Activated T-cell treated with anti-CD3 and anti-CD28 coated beads for 48 hours (primary cell): ENCODE measurements at places on chromosomes 7 and 10.

DNA sequence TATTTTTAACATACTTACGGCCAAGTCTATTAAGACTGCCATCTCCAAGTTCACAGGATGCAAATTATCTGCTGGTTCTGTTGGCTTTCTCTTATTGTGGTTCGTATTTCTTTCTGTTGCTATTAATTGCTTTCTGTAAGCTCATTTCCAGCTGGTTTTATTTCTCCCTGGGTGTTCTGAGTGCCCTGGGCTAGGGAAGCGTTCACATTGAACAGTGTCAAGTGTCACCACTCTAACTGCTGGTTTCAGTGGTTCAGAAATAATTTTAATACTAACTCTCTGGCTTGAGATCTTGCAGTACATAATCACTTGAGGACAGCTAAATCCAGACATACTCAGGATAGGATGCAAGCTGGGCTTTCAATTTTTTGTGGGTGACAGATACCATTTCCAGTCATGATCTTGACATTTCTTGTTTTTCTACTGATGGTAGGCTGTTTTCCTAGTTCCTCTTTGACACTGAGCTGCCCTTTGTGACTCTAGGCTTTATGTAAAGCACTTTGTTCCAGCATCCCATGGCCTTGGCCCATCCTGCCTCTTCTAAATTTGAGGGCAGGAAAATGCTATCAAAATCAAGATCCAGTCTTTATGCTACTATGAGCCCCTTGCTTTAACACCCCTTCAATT, 117.6 kb downstream of the SNX13 start:
- DNase-seq, result no peak

DNA sequence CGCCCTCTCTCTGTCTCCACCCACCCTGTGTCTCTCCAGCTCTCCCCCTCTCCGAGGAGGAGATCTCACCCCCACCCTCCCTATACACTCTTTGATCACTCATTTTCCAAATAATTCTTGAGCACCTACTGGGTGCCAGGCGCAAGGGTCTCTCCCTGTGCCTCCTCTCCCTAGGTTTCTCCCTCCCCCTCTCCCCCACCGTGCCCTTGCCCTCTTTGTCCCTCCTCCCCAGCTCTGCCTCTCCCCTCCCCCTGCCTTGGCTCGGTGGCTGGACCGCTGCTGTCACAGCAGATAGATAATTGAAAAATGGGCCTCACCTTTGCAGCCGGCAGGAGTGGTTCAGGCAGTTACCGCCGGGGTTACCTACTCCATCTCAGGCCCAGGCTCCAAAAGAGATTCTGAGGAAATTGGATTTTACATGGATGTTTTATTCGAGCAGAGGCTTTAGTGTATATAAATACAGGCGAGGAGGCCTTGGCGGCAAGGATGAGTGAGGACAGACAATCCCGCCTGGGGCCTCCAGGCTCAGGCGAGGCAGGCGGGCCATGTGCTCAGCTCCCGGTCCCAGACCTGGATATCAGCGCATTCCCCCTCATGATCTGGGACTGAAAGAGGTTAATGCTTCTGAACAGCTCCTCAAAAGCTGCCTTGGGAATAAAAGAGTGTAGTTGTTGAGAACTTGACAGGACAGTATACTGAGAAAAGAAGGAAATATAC, 60.8 kb upstream of the BTRC start:
- DNase-seq, result no peak

GRCh38 chr10:77101341-77101740, 536.3 kb downstream of the KCNMA1 start:
- DNase-seq, result no peak

DNA sequence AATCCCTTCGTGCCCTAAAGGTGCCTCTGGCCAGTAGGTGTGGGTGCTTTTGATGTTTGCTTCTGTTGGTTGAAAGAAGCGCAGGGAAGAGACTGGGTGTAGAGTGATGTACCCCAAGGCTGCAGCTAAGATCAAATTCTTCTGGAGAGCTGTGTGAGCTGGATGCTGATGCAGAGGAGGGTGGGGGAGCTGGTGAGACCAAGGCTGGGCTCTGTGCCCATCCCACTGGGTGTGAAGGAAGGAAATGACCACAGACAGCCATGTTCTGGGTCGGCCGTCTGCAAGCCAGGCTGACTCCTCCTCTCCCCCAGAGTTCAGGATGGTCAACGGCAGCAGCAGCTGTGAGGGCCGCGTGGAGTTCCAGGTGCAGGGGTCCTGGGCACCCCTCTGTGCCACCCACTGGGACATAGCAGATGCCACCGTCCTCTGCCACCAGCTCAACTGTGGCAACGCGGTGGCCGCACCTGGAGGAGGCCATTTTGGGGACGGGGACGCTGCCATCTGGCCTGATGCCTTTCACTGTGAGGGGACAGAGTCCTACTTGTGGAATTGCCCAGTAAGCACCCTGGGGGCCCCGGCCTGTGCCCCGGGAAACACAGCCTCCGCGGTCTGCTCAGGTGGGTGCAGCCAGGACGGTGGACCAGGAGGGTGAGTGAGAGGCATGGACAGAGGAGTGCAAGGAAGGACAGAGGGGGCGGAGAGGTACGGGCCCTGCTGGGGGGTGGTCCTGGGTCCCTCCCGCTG, 5.1 kb downstream of the SCART1 start:
- DNase-seq, result no peak

DNA sequence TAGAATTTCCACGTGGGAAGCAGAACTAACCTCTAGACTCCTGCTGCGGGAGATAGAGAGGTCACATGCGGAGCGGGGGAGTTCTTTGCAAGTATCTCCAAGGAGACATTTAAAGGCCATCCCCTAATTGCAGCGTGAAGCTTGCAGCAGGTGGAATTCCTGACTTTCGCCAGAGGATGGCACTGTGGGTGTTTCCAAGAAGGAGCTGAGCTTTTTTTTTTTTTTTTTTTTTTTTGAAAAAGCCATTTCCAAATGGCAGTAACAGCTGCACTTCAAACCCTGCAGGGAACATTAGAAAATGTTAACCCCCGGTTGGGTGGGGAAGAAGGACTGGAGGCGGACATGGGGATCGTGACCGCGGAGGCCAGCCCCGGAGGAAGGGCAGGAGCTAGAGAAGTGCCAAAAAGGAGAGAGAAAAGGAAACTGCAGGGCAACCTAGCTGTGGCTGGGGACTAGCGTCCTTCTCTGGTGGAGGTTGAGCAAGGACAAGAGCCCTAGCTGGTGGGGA, 487.7 kb downstream of the TYW1 start:
- DNase-seq, result peak; percentile 1
